ENCODE measurements at places on chromosomes 11 and 22.

DNA sequence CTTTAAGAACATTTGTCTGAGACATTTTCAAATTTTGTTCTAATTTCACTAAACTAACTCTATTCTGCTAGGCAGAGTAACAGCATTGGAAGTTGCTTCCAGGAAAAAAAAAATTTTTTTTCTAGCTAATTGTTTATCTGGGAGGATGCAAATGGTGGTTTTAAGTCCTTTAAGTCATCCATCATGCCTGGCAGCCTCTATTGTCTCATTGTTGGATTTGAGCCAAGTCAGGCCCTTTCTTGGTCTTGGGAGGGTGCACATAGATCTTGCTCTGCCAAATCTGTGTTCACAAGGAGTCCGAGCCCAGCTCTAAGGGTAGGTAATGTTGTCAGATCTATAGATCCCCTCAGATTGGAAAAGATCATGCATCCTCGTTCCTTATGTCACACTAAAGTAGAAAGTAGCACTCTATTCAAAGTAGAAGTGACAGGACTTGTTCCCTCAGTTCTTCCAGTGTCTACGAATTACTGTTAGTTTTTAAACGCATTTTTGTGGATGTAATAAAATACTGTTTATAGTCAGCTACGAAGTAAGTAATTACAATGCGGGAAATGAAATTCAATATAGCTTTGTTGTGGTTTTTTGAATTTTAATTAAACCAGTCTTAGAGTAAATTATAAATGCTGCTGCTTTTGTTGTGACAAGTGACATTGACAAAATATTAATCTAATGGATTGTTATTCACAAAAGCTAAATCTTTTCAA lies 166.0 kb upstream of the RASSF10 start:
- DNase-seq = no peak

GRCh38 chr11:15106201-15106965 lies 8.3 kb upstream of the INSC start:
- peak; percentile 23 for DNase-seq

GRCh38 chr11:106983261-106983660 lies 35.0 kb downstream of the GUCY1A2 start:
- DNase-seq = no peak

DNA sequence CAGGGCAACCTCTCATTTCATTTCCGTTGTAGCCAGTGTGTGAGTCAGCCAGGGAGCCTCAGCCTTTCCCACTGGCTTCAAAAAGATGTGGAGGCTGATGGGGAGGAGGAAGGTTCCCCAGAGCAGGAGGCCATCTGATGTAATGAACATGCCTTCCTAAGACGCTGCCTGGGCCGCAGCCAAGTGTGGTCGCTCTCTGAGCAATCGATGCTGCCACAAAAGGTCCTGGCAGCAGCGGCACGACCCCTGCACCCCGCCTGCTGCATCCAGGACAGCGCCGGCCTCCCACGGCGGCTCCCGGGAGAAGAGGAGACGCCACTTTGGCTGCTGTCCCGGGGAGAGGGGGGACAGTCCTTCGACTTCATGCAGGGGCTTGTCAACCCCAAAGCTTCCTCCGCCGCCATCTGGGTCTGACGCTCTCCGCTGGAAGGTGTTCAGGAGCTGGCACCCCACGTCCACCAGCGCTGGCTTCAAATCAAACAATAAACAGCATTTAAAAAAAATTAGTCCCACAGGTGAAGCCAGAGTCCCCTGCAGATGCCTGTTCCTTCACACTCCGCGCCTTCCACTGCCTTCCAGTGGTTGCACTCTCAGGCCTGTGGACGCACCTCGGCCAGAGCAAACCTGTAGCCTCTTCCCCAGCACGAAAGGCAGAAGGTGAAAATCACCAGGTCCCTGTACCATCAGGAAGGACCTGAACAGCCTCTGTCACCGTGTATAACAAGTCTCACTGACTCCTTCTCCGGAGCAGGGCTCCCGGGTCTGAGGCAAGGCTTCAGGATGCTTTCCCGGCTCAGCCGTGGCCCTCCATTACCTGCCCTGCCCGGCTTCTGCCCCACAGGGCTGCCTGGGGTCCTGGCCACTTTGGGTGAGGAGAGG lies 930.7 kb downstream of the BRD1 start:
- DNase-seq = no peak

- DNase-seq = no peak
These were observed 728 bp downstream of the DCUN1D5 start for GRCh38 chr11:103091064-103091800.

DNA sequence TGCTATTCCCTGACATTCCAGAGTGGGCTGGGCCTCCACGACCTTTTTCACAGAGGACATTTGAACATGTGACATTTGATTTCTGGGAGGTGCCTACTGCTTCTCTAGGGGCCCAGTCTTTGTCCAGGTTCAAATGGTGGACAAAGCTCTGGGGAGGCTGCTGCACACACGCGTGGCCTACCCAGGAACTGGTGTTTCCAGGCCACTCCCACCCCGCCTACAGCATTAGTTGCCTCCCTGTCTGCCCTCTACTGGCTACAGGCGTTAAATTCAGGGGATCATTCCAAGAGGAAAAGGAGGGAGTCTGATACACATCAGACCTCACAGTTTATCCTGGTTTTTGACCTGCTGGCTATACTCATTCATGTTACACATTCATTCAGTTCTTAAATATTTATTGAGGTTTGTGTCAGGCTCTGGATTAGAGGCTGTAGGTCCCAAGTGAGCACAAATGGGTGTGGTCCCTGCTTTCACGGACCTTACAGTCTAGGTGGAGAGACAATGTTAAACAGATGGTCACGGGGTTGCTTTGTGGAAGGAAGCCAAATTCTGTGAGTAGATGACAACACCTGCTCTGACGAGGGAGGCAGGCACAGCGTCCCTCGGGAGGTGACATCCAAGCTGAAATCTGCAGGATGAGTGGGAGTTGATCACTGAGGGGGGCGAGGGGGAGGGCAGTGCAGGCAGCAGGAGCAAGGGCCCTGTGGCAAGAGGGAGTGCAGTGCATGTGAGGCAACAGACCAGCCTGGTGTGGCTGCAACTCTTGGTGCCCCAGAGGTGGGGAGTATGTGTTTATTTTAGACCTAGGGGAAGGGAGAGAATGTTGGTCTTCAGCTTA lies 11.8 kb downstream of the TUB start:
- DNase-seq = no peak

GRCh38 chr11:92859156-92859690 lies 110.2 kb upstream of the MTNR1B start:
- no peak for DNase-seq

DNA sequence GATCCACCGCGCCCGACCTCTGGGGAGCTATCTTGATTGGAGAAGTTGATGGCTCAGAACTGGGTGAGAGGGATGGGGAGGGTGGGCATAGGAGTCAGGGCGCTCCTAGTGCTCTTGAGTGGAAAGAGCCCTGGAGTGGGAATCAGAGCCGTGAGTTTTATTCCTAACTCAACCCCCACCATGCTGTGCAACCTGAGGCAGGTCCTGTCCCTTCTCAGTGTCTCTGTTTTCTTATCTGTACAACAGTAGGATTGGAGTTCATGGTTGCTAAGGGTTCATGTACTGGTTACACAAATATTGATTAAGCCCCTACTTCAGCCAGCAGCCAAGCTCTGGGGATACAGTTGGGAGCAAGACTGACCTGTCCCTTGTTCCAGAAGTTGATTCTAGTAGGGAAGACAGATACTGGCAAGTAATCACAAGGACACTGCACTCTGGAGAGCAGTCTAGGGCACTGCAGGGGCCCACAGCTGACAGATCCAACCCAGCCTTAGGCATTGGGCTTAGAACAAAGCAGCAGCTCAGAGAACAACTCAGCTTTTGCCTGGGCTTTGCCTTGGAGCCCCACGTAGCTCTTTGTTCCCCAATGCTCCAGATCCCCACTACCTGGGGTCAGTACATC lies 12.4 kb upstream of the DAGLA start:
- no peak for DNase-seq

Measured in fibroblast of skin of left quadriceps (primary cell).